ENCODE measurements at places on chromosomes 12 and 14. TPM values are rescaled to one million over a fixed set of nuclear protein-coding genes. Genes with fewer than 3 reads are reported as not detected.

The NID2 gene
- total RNA-seq: not detected

The C12orf50 gene
- not detected for total RNA-seq

- DNase-seq: no peak
Measured at GRCh38 chr12:52015532-52016041, 8.8 kb downstream of the TAMALIN start.

- no peak for DNase-seq
Measured at GRCh38 chr14:24379907-24380730, 12.1 kb downstream of the NFATC4 start.

DNA sequence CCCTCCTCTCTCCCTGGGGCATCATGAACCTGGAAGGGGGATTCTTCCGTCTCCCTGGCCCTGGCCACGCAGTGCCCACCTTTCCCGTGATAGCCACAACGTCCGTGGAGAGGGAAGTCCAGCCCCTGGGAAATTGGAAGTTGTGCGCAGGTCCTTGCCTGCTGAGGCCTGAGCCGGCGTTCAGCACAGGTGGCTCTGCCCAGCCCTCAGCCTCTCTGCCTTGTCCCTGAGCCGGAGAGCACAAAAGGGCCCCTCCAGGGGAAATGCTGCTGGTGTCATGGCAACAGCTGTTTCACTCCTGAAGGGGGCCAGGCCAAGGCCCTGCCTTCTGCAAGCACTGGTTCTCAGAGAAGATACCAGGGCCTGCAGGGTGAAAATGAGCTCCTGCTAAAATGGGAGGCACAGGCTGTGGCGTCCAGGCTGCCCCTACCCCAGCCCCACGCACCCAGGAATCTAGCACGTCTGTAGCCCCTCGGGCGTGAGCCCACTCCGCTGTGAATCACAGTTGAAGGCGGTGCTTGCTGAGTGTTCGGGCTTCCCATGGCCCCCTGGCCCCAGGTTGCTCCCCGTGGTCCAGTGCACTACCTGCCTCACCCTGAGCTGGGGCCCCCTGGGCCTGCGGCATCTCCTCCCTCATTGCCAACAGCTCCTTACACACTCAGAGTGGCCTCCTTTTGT is 149.4 kb downstream of the ADGRD1 start:
- no peak for DNase-seq

GRCh38 chr14:79057333-79057732 is 887.2 kb downstream of the NRXN3 start:
- DNase-seq: no peak
